NCI-H526 (cell line): ENCODE measurements at places on chromosomes 3 and 15.

DNA sequence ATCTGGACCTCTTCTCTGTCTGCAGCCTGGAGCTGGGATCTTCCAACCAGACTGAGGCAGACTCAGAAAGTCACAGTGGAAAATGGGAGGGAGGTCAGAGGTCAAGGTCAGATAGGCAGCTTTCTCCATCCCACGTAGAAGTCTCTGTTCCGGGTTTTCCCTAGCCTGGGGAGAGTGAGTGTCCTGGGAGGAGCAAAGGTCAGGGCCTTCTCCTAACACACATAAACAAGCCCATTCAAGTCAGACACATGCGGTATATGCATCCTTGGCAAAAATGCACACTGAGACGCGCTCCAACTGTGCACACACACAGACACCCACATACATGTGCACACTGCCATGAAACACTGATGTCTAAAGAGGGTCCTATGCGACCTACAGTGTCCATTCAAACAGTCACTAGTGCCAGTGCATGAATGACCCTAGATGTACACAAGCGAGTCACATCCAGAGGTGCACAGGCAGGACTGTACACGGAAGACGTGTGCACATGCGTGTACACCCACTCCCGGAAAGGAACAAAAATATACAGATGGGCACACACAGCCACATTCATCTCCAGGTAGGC is 681 bp downstream of the TWF2 start:
- DNase-seq = no peak

- DNase-seq = peak; percentile 86
Observed at GRCh38 chr15:91032919-91033803, 10.8 kb upstream of the VPS33B start.

DNA sequence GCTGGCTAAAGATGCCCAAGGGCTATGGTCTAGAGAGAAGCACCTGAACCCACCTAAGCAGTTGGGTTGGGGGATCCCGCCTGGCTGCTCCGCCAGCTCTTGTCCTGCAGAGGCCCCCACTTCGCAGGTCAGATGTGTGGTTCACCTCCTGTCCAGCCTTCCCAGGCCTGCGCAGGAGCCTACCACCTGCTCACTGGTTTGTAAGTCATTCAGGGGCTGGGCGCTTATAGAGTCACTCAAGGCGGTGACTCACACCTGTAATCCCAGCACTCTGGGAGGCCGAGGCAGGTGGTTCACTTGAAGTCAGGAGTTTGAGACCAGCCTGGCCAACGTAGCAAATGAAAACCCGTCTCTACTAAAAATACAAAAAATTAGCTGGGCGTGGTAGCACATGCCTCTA is 3.9 kb upstream of the FURIN start:
- DNase-seq = no peak

DNA sequence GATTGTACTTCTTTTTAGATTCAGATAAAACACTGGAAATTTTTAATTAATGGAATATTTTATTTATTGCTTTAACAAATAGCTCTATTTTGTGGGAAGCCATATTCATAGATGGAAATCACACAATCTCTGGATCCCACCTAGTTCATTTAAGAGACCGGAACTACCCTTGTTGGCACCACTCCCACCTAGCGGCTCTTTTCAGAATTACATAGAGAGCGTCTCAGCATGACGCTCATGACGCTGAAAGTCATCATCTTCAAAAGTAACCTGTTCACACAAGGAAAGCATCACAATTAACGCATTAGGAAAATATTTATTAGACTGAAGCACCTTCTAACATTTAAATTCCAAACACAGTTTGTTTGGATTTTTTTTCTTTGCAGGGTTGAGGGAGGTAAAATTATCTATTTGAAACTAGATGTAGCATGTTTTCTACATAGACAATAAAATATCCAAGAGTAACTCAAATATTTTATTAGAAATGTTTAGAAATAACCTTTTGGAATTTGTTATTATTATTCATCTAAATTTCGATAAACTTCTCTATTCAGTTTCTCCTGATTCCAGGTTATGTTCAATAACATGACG is 214.9 kb upstream of the ARRDC4 start:
- no peak for DNase-seq

GRCh38 chr3:39849992-39850715 is 40.7 kb downstream of the MYRIP start:
- DNase-seq = peak; percentile 67

- DNase-seq = no peak
Observed at GRCh38 chr3:181728470-181729340, 17.0 kb downstream of the SOX2 start.

- DNase-seq = no peak
Observed at GRCh38 chr3:181183764-181184163, 194.2 kb upstream of the DNAJC19 start.

- no peak for DNase-seq
Observed at GRCh38 chr15:42145546-42146455, 10.6 kb downstream of the PLA2G4F start.

GRCh38 chr3:150006794-150007193 is 36.1 kb upstream of the PFN2 start:
- DNase-seq = no peak

- DNase-seq = no peak
Observed at GRCh38 chr3:62793946-62794345, 81.3 kb downstream of the CADPS start.

DNA sequence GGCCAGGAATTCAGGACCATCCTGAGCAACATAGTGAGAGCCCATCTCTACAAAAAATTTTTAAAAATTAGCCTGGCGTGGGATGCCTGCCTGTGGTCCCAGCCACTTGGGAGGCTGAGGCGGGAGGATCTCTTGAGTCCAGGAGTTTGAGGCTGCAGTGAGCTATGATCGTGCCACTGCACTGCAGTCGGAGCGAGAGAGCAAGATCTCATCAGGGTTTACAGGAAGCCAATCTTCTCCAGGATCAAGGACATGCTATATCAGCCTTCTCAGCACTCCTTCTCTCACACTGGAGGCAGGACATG is 451 bp upstream of the STOML1 start:
- DNase-seq = no peak

- DNase-seq = no peak
Observed at GRCh38 chr3:19248143-19248542, 99.8 kb downstream of the KCNH8 start.

DNA sequence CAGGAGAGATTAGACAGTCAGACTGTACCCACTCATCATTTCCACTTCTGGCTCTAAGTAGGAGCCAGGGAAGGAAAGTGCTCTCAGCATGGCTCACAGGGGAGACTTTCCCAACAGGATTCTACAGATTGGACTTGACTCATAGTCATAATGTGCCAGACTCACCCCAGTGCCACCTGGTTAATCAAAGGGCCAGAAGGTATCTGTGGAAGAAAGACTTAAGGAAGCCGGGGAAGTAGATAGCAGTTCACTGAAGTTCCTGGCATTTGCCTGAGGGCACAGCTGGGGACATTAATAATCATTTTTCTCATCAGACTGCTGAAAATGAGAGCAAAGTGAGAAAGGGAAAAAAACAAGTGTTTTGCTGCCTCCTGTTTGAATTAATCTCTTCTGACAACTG is 717.5 kb downstream of the TUSC7 start:
- no peak for DNase-seq

DNA sequence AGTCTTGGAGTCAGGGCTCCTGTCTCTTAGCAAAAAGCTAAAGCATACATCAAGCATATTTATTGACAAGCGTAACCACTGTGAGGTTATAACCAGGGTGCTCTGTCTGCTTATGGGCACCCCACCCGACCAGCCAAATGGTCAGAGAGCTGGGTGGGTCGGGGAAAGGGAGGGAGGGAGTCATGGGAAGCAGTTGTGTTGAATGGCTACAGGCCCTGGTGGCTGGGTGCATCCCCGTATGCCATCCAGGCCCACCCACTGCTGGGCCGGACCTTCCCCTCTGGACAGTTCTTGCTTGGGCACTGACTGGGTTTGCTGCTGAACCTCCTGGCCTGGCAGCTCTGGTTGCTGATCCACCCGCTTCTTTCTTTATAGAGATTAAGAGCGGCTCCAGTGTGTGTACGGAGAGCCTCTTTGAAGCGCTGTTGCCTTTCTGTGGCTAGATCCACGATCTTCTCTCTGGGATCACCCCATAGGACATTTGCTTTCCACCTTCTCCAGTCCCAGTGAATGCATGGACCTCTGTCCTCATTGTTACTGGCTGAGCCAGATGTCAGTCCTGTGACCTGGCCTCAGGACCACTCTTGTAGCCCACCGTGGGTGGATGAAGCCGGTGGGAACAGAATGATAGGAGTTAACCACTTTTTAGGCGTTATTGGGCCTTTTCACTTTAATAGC is 59.6 kb downstream of the SMAD3 start:
- DNase-seq = peak; percentile 85

GRCh38 chr3:187291001-187291511 is 481 bp downstream of the MASP1 start:
- DNase-seq = no peak

DNA sequence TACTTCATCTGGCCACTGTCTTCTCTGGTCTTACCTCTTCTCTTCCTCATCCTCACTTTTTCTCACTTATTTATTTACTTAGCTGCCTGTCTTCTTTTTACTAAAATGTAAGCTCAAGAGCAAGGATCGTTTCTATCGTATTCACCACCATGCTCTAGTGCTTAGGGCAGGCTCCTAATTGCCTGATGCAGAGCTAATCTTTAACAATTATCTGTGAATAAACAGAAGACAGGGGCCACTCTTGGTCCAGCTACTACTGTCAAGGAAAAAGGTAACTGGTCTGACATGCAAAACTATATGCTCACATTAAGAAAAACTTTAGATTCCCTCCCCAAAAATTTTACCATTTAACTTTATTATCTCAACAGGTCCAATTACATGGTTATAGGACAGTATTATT is 17.5 kb downstream of the PIK3R4 start:
- DNase-seq = no peak

- no peak for DNase-seq
Observed at GRCh38 chr3:173351886-173352285, 45.7 kb upstream of the NLGN1 start.

- DNase-seq = no peak
Observed at GRCh38 chr3:138066383-138066782, 49.0 kb downstream of the DZIP1L start.

DNA sequence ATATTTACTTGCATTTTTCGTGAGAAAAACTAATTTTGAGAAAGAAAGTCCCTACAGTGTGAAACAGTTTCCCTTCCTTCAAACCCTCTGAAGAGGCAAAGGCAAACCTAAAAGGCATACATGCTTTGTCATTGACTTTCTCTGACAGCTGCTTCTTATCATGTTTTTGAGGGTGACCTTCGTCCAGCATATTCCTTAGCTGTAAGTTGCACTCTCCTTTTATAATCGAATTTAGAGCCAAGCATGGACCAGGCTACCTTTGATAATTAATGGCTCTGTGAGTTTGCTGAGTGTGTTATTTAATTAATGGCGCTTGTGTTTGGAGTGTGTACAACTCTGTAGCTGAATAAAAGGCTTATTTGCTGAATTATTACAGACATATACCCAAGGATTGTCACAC is 684.2 kb upstream of the CFAP20DC start:
- DNase-seq = no peak

DNA sequence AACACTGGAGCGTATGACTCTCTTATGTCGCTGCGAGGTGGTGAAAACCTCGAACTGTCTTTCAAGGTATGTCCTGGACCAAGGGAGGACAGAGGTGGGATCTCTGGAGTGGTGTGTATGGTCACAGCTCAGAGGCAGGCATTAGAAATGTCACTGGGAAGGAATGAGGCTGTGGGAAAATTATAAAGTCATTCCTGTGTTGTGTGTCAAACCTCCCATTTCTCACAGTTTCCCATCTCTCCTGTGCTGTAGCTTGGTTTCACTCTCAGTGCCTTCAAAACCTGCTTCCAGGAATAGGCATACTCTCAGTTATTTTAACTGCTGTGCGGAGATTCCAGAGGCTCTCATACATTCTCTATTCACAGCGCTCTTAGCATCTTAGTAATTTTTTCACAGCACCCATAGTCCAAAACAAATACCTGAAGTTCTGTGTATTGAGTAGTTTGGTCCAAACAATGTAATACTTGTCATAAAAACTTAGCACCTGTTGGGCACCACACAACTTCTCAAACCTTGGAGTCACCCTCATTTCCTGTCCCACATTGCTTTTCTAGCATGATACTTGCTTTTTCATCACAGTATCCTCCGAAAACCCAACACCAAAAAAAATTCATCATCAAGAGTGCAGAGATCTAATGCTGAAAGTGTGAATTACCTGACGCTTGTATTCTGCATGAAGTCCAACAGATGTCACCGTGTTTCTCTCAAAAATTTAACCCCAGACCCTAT is 36.9 kb downstream of the GALNT15 start:
- no peak for DNase-seq

- DNase-seq = no peak
Observed at GRCh38 chr3:127321371-127321770, 33.5 kb upstream of the PRR20G start.
